ENCODE measurements at places on chromosomes 1 and 21. TPM values are rescaled to one million over a fixed set of nuclear protein-coding genes. Genes with fewer than 3 reads are reported as not detected.

GRCh38 chr1:191240925-191241324, 763.3 kb upstream of the BRINP3 start:
- no peak for DNase-seq

DNA sequence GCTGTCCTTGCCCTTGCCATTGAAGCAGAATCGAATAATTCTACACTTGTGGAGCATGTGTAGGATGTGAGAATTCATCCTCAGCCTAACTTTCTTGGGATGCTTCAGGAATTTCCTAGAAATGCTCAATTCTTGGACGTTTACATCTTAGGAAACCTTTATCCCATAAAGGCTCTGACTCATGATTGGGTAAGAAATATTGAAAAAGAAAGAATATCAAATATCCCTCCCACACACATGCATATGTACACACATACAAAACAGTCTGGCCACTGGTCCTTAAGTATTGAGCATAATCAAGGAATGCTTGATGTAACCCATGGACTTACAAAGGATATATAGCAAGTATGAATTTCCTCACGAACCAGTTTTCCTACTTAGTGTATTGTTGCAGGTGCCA, 83.9 kb upstream of the IPO9 start:
- DNase-seq: no peak

GRCh38 chr1:55512466-55512865, 297.3 kb upstream of the USP24 start:
- DNase-seq: no peak

DNA sequence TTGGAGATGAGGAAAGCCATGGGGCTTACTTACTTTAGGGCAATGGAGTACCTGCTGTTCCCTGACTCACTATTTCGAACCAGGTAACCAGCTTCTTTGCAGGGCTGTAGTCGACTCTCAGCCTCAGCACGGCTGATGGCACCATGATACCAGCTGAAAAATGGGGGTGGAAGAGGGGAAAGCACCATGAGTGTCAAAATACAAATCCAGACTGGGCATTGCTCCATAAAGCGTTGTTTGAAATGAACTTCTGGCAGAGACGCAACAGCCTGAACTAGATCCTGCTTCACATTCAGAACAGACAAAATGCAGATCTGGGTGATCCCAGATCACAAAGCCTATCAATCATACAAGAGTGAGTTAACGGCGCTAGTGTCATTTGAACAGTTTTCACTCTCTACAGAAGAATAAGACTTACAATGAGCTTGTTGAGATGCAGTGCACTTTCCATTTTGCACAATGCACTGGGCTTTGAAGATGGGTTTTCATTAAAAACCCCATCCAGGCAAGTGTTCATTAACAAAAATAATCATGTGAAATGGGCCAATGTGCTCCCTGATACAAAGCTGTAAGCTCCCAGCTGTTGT, 16.0 kb upstream of the TDRD10 start:
- DNase-seq: no peak

GRCh38 chr1:184843732-184844495, 89.3 kb upstream of the EDEM3 start:
- DNase-seq: no peak

GRCh38 chr1:154157520-154158306, 2.8 kb upstream of the NUP210L start:
- no peak for DNase-seq

DNA sequence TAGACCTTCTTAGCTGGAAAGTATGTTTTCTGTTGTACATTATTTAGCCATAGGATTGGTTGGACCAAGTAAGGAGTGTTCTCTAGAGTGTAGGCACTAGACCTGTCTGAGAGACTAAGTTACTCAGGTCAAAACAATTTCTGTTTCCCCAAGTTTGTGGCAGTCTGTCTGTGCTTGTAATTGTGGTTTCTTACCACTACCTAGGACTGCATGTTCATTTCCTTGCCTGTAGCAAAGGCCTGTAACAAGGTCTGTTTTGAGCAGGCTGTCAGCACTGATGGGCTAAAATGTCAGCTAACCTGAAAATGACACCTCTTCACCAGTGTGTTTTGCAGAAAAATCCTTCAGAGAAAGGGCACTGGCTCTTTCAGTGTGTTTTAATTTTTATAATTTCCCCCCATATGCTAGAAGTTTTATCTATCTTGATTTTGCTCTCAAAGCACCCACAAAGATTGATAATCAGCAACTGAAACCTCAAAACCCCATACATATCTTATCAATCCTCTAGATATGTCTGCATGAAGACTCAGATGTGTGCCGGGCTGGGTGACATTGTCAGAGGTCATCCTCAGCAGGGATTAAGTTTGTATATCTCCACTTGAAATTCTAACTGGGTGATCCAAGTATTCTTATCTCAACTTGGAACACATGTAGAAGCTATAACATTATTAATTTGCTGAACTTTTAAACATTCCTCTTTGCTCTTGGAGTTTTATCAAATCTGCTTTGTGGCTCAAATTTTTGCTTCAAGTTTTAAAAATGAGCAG, 50.7 kb upstream of the ST6GALNAC3 start:
- no peak for DNase-seq

DNA sequence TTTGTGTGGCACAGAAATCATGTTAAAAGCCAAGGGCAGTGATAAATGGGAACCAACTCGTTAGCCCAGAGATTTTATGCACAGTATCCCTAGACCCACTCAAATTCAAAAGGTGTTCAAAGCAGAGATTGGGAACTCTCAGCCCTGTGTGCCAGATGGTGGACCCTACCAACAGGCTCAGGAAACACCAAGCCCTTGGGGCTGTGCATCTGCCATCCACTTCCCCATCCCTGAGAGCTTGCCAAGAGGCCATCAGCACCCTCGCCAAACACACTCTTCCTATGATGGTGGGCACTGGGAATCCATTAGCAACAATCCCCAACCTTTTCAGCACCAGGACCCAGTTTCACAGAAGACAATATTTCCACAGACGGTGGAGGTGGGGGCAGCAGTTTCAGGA, 194.2 kb upstream of the NFIA start:
- no peak for DNase-seq

GRCh38 chr1:107649023-107649422, 316.0 kb downstream of the VAV3 start:
- no peak for DNase-seq

DNA sequence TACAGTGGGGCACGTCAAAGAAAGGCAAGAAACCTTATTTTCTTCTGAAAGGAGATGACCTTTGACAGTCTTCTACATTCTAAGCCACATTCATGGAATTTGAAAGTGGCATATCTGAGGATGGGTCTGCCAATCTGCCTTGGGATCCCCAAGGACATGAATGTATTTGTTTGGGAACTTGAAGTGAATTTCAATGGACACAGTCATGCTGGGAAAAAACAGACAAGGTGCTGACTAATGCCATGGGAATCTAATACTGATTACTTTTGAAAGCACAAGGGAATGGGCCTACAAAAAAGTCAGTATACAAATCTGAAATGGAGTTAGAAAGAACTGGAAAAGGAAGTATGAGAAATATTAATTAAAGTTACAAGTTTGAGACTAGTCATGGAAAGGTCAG, 128.8 kb downstream of the KCNJ6 start:
- no peak for DNase-seq

- no peak for DNase-seq
Observed at GRCh38 chr1:158989424-158989823, 20.3 kb upstream of the IFI16 start.

DNA sequence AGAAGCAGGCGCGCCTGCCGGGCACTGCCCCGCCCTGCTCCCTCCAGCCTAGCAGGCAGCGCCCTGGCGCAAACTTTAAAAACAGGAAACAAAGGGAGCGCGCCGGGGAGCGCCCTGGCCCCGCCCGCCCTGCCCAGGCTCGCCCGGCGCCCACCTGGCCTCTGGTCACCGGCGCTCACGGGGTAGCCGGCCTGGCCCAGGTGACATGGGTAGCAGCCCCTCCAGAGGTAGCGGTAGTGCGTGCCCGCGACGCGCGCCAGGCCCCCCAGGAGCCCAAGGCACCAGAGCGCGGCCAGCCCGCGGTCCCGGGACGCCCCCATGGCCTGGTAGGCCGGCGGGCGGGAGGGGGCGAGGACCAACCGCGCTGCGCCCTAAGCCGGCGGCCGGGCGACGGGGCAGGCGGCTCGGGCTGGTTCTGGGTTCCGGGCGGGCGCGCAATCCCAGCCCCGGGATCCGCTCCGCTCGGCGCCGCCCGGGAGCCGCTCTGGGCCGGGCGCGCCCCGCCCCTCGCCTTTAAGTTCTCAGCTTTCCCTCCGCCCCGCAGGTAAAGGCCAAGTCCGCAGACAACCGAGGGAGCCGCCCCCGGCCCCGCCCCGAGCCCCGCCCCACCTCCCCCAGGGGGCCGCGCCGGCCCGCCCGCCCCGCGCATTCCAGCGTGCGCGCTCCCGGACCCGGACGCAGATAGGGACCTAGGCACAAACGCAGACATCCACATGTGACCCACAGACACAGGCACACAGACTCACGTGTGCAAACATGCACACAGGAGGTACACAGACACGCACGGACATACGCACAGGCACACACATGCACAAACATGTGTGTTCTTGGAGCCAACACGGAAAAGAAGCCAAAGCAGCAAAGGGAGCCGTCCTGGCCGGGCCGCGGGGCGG, 76.7 kb downstream of the ARHGEF16 start:
- peak; percentile 88 for DNase-seq

B3GALT2 gene
- total RNA-seq: 1.5 TPM

TTC24 gene
- total RNA-seq: 0.67 TPM

RXFP4 gene
- total RNA-seq: not detected

SPTA1 gene
- not detected for total RNA-seq

CNIH3 gene
- total RNA-seq: 7.0 TPM

GSTM1 gene
- total RNA-seq: not detected

DYNLT5 gene
- total RNA-seq: 3.0 TPM

RCAN3 gene
- 37.3 TPM for total RNA-seq

AADACL4 gene
- not detected for total RNA-seq

CD244 gene
- 0.27 TPM for total RNA-seq

PDE9A gene
- total RNA-seq: 13.0 TPM

GUCA2B gene
- total RNA-seq: not detected

KHDRBS1 gene
- 83.9 TPM for total RNA-seq

CAMK1G gene
- not detected for total RNA-seq

FCGR3A gene
- 11.7 TPM for total RNA-seq

All from thyroid gland (tissue), 4 donors.